ENCODE measurements at places on chromosomes 2 and 18.
A peak's percentile ranks its signal among the peaks of the same experiment; 100 is the strongest.

DNA sequence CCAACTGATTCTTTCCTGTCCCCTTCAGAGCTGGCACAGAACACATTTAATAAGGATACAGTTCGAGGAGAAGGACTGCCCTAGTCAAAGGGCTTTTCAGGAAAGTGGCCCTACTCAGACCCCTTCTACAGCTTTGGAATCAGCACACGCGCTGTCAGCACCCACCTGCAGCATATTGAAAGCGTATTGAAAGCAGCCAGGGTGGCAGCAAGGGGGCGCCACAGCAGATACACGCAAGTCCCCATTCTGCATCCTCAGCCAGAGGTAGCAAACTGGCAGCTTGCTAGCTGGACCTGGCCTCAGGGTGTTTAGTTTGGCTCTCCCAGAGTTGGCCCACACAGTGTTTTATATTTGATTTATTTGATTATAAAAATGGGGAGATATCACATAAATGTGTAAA lies 101.0 kb upstream of the NT5C1B start:
- no peak for DNase-seq

- no peak for DNase-seq
These were observed 159.6 kb downstream of the CCBE1 start for GRCh38 chr18:59537579-59537978.

DNA sequence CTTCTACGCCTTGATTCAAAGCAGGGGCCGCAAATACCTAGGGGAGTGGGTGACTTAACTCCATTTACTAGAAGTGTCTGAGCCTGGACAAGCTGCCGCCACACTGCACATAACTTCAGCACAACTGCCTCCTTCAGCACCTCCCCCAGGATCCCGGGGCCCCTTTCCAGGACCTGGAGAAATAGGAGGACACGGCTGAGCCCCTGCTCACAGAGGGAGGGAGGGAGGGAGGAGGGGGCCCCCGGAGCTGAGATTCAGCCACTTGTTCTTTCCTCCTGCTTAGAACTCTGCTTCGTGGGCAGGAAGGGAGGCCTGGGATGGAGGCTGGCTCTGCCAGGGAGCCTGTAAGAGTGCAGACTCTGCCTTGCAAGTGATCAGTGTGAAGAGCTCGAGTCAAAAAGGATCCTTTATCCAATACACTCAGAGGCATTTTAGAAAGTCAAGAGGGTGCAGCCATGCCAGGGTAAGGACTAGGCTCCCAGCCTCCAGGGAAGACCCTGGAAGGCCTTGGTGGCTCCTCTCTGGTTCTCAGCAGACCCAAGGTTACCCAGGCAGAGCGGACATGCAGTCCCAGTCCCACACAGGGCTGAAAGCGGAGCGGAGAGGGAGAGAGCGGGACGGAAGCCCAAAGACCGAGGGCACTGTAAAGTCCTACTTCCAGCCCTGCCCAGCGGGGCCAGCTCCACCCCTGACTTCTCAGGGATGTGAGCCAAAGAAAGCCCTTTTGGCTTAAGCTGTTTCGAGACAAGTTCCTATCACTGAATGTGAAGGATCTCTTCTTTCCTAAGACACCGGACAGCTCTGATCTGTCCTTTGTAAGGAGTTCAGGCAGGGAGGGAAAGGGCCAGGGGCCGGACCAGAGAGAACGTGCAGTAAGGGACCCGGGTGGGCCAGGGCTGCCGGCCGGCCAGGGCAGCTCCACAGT lies 8.6 kb upstream of the ARMC9 start:
- no peak for DNase-seq

DNA sequence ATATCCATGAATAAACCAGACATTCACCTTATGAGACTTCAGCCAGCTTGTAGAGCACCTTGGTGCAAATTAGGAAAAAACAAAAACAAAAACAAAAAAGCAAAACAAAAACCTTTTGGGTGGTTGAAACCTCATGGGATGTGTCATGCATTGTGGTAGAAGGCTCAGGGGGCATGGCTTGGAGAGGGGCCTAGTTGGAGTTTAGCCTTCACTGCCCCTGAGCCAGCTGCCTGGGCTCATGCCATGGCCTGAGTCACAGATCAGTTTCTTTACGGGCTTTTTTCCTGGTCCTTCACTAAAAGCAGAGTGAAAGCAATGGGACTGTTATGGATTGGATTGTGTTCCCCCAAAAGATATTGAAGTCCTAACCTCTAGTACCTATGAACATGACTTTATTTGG lies 22.0 kb upstream of the DAPL1 start:
- DNase-seq: no peak

GRCh38 chr18:45106331-45106774 lies 425.7 kb downstream of the SETBP1 start:
- no peak for DNase-seq

DNA sequence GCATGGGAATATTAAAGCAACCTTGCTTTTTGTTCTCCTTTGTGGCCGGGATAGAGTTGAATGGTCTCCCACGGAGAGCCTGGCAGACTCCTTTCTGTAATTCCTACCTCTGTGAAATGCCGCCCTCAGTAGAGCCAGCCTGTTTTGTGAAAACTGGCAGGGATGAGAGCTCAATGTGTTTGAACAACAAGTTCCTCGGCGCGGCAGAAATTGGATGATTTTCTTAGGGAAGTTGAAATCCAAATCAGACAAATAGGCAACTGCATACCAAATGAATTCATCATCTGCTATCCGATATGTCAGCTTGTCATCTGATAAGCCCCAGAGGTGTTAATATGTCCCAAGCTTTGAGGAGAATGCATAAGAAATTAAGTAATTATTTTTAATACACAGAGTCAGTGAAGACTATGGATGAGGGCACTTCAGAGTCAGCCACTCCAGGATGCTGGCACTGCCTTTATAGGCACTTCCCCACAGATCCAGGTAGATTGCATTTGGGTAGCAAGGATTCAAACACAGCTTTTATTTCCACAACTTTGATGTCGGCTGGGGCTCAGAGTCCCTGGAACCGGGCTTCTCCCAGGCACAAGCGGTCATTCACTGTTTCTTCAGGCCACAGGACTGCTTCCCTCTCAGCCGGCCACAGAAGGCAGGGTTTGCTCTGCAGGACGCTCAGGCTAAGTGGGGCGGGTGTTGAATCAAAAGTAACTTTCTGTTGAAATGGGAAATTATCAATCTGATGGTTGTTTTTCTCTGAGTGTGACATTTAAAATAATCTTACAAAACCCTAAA lies 82.8 kb upstream of the REV1 start:
- DNase-seq: peak; percentile 73

GRCh38 chr2:192072261-192072660 lies 122.5 kb downstream of the TMEFF2 start:
- DNase-seq: no peak

DNA sequence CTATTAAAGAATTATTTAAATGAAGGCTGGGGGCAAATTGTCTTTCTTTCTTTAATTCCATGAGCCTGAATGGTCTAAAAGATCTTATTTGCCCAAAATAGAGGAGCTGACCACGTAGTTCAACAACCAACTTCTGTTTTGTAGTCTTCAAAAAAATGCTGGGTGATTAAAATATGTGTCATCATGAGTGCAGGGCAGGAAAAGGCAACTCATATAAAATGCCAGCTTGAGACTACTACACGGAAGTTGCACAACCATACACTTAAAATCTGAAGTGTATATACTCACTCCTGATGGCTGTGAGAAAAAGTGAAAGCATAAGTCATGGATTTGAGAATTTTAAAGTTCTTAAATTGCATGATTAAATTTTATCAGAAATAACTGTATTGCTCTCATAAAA lies 210.9 kb downstream of the DYM start:
- DNase-seq: no peak

GRCh38 chr2:111235192-111236015 lies 114.7 kb downstream of the BCL2L11 start:
- no peak for DNase-seq

- no peak for DNase-seq
These were observed 22.9 kb downstream of the MAPRE2 start for GRCh38 chr18:35063875-35064690.

DNA sequence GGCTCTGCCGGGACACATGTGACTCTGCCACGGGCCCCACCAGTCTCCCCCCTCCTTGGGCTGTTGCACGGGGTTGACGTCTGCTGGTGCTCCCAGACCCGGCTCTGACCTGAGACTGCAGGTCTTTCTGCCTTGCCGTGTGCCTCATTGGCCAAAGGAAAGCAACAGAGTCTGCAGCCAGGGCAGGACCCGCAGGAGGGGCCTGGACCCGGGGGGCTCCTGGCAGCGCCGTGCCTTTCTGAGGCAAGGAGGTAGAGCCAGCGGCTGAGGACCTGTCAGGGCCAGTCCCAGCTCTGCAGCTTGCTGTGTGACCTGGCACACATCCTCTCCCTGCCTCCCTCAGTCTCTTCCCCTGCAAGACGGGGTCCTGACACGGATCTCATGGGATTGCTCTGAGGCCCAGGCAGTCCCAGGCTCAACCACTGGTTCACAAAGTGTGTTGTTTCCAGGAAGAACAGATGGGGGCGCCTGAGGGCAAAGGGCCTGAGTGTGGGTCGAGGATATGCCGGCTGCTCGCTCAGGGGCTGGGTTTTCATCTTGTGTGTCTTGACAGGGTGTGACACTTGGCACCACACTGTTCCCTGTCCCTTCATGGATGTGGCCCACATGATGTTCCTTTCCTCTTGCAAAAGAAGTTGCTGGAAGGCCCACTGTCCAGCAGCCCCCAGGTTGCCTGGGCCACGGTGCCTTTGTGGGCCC lies 9.0 kb downstream of the CAPN10 start:
- DNase-seq: no peak

- DNase-seq: no peak
These were observed 6.2 kb downstream of the PRKD3 start for GRCh38 chr2:37318401-37318800.

DNA sequence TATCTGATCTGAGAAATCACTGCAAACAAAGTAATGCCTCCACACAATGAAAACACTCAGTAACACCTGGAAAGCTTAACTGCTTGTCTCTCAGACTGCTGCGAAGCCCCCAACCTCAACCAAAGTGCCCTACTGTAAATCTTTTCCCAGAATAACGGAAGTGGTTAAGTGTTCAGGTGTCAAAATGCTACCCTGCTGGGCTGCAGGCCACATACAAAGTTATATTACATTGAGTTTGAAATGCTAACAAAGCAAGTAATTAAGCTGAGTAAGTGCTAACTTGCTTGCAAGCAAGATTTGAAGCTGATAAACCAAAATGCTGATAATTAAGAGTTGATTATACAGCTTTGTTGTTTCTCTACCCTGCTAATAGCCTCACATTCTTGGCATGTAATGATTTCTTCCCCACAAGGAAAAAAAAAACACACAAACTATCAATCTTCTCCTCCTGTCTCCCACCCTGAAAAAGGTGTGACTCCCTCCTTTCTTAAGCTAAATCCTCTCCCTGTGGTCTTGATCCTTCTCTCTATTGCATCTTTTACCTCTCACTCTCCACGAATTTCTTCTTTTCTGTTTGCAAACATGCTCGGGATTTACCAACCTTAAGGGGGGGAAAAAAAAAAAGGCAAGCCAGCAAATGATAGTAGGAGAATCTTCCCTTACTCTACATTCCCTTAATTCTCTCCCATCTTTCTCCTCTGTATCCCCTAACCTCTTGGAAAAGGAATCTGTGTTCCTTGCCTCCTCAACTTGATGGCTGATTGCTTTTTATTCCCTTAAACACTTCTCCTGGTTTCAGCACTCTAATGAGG lies 266.8 kb upstream of the SIX3 start:
- peak; percentile 60 for DNase-seq

DNA sequence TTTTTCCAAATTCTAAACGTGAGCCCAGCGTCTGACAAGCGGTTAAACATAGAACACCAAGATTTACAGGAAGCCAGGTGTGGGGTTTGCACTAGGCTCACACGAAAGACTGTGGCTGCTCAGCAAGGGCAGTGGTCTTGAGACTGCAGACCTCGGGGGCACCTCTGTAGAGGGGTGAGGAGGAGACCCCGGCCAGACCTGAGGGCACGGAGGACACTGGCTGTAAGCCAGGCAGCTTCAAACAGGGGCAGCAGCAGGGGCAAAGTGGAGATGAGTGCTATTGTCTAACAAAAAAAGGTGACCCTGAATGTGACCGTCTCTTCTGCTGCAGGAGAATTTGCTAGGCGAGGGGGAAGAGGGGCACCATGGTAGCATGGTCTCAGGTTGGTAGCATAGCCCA lies 140.3 kb downstream of the CYP26B1 start:
- no peak for DNase-seq

- DNase-seq: no peak
These were observed 835.1 kb downstream of the RNF144A start for GRCh38 chr2:7752291-7752690.

DNA sequence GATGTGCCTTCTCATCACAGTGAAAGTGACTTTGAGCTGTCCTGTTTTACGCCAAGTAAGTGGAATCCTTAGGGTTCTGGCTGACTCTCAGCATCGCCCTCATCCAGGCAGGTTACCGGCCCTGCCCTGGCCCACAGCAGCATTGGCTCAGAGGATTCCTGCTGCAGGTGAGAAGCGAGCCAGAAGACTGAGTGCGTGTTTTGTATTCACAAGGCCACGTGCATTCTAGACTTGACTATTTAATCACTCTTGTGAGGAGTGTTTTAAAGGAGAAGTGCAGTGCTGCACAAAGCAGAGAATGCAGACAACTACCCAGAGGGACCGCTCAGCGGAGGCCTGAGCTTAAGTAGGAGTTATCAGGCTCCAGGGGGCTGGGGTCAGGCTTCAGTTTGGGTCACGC lies 48.3 kb downstream of the LAMA3 start:
- no peak for DNase-seq

- no peak for DNase-seq
These were observed 272.0 kb downstream of the TGIF1 start for GRCh38 chr18:3721771-3722648.

DNA sequence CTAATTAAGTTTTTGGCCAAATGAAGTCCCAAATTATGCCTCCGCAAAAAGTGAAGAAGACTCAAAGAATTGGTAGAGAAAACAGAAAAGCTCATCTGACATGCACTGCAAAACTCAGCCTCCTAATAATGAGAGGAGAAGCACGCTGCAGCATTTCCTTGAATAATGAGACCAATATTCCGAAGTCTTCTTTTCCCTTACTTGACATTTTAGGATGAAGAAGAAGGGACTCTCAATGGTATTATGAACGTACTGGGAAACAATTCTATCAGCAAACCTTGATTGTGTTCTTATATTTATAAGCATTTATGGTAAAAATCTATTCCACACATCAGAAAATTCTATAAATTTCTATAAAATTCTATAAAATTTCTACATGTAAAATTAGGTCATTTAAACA lies 733.9 kb upstream of the ACVR2A start:
- no peak for DNase-seq

DNA sequence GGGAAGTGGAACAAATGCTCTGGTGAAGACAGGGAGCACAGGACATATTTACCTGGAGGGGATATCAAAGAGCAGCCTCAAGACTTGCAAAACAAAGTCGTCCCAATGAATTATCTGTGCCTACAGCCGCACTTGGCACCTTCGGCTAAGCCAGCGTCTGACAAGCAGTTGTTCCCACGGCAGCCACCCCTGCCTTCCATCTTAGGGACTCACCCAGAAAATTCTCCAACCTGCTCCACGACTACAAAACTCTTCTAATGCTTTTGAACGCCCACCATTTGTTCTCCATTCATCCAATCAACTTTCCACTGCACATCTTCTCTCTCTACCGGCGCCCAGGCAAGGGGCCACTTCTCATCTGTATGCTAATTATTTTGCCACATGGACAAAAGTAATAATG lies 7.0 kb downstream of the MYT1L start:
- peak; percentile 67 for DNase-seq
